Upper lobe of right lung (tissue), 1 donor: ENCODE measurements at places on chromosomes 16 and 17. TPM values are rescaled to one million over a fixed set of nuclear protein-coding genes. Genes with fewer than 3 reads are reported as not detected.

DNA sequence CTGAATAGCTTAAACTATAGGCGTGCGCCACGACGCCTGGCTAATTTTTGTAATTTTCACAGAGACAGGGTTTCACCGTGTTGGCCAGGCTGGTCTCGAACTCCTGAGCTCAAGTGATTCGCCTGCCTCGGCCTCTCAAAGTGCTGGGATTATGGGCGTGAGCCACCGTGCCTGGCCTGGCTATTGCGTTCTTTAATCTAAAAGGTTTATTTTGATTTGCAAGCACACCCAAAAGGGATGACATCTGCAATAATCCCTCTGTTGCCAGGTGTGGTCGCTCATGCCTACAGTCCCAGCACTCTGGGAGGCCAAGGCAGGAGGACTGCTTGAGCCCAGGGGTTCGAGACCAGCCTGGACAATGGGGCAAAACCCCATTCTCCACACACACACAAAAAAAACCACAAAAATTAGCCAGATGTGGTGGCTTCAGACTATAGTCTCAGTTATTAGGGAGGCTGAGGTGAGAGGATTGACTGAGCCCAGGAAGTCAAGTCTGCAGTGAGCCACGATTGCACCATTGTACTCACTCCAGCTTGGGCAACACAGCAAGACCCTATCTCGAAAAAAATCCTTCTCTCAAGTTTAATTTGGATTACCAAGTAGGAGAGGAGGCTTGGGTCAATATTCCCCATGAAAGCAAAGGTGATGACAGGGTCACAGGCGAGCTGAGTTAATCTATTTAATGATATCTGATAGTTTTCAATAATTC, 144.1 kb downstream of the PARN start:
- DNase-seq = no peak
- H3K36me3 ChIP-seq = peaks cover 22% of the 10 kb centered on the region
- peak overlapping the region; percentile 4 for H3K27ac ChIP-seq
- H3K4me3 ChIP-seq = no peak overlapping the region
- H3K27me3 ChIP-seq = no peaks in the 10 kb centered on the region

- peaks cover 33% of the 10 kb centered on the region for H3K4me1 ChIP-seq
- H3K27me3 ChIP-seq = no peaks in the 10 kb centered on the region
- H3K27ac ChIP-seq = no peak overlapping the region
- no peak overlapping the region for H3K4me3 ChIP-seq
- DNase-seq = no peak
- H3K36me3 ChIP-seq = peaks cover under 1% of the 10 kb centered on the region
Observed at GRCh38 chr16:21950782-21951521, 2.2 kb upstream of the UQCRC2 start.

Gene ITGAD
- total RNA-seq = 0.20 TPM

GRCh38 chr16:82263521-82264143, 93.6 kb upstream of the MPHOSPH6 start:
- DNase-seq = no peak
- no peak overlapping the region for H3K27ac ChIP-seq
- no peaks in the 10 kb centered on the region for H3K36me3 ChIP-seq
- peaks cover 10% of the 10 kb centered on the region for H3K4me1 ChIP-seq
- H3K27me3 ChIP-seq = no peaks in the 10 kb centered on the region
- no peak overlapping the region for H3K4me3 ChIP-seq

Gene DNASE1L2
- 0.78 TPM for total RNA-seq

DNA sequence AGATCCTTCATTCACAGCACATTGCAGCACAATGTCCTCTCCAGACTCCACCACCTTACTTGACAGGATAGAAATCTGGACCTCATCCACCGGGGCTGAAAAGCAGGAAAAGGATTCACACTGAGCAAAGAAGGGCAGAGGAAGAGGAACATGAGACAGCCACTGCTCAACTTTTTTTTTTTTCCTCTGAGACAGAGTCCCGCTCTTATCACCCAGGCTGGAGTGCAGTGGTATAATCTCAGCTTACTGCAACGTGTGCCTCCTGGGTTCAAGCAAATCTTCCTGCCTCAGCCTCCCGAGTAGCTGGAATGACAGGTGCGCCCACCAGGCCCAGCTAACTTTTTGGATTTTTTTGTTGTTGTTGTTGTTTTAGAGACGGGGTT, 34.4 kb downstream of the PECAM1 start:
- H3K4me1 ChIP-seq = peaks cover 55% of the 10 kb centered on the region
- no peak overlapping the region for H3K4me3 ChIP-seq
- peak; percentile 6 for DNase-seq

Gene IL17C
- total RNA-seq = not detected

DNA sequence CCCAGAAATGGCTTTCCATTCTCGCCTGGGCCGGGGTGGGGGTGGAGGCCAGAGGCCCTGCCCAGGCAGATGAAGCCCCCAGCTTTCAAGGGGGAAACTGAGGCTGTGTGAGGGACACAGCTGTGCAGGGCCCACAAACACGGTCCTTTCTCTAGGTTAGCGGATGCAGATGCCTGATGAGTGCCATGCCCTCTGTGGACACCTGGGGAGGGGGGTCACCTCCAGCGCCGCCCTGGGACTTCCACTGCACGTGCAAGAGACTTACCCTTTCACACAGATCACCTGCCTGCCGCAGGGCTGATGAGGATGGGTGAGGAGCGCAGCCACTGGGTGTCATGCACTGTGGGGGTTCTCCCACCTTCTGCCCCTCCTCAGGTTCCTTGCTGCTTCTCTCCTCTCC, 2.6 kb upstream of the ANTKMT start:
- no peaks in the 10 kb centered on the region for H3K27me3 ChIP-seq
- H3K4me1 ChIP-seq = peaks cover 29% of the 10 kb centered on the region
- DNase-seq = no peak
- H3K27ac ChIP-seq = no peak overlapping the region
- H3K4me3 ChIP-seq = no peak overlapping the region

DNA sequence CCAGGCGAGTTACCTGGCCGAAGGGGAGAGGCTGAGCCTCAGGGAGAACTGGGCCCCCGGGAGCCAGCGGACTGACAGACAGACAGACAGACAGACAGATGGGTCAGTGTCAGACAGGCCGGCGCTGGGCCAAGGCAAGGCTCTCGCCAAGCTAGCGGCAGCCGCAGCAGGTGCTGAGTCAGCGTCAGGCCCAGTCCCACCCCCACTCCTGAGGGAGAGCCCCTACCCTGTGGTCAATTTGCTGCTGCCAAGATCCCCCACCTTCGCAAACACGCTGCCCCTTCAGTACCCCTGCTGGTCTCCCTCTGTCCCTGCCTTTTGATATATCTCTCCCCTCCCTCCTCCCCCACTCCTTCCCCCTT, 1.5 kb downstream of the FGF11 start:
- peaks cover 29% of the 10 kb centered on the region for H3K27me3 ChIP-seq
- H3K4me1 ChIP-seq = peaks cover 45% of the 10 kb centered on the region
- no peak overlapping the region for H3K4me3 ChIP-seq
- H3K27ac ChIP-seq = no peak overlapping the region
- H3K36me3 ChIP-seq = no peaks in the 10 kb centered on the region

GRCh38 chr17:36094746-36095145, 4.8 kb upstream of the CCL3 start:
- no peak overlapping the region for H3K4me3 ChIP-seq
- DNase-seq = no peak
- H3K36me3 ChIP-seq = no peaks in the 10 kb centered on the region
- no peaks in the 10 kb centered on the region for H3K27me3 ChIP-seq

Gene ZNF385C
- total RNA-seq = 0.78 TPM

Gene NPB
- total RNA-seq = 0.55 TPM

GRCh38 chr17:40454613-40454995, 11.4 kb downstream of the IGFBP4 start:
- peaks cover 58% of the 10 kb centered on the region for H3K36me3 ChIP-seq
- no peak overlapping the region for H3K4me3 ChIP-seq
- DNase-seq = no peak

Gene SDR42E2
- 0.14 TPM for total RNA-seq

DNA sequence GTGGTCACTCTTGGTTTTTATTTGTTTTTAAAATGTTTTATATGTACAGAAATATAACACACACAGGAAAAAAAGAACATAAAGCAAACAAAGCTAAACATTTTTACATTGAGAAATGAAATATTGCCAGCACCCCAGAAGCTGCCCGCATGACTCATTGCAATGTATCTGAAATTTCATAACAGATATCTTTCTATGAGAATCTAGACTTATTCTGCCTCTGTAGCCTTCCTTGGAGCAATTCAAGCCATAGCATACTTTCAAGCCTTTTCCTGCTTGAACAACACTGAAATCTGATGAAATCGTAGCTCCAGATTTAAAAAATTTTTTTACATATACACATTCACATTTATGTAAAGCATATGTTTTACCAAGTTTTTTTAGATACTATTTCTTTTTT, 86.9 kb downstream of the RBBP6 start:
- H3K27me3 ChIP-seq = no peaks in the 10 kb centered on the region
- no peak overlapping the region for H3K27ac ChIP-seq
- no peaks in the 10 kb centered on the region for H3K36me3 ChIP-seq
- H3K4me3 ChIP-seq = no peak overlapping the region

DNA sequence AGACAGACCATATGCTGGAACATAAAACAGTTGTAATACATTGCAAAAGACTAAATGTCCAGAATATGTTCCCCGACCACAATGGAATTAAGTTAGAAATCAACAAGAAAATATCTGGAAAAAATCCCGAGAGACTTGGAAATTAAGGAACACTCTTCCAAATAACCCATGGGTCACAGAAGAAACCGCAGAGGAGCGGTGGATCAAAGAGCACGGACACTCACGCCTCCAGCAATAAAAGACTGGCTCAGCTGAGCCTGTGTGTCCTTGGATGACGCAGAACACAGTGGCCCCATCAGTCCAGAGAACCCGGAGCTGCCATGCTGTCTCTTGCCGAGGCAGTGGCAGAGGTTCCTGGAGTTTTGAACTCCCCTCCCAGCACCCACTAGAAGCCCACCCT, 30.9 kb upstream of the FOXF1 start:
- H3K27me3 ChIP-seq = no peaks in the 10 kb centered on the region
- no peaks in the 10 kb centered on the region for H3K36me3 ChIP-seq
- peaks cover 13% of the 10 kb centered on the region for H3K4me1 ChIP-seq
- H3K4me3 ChIP-seq = no peak overlapping the region

Gene CLDN7
- 117 TPM for total RNA-seq

DNA sequence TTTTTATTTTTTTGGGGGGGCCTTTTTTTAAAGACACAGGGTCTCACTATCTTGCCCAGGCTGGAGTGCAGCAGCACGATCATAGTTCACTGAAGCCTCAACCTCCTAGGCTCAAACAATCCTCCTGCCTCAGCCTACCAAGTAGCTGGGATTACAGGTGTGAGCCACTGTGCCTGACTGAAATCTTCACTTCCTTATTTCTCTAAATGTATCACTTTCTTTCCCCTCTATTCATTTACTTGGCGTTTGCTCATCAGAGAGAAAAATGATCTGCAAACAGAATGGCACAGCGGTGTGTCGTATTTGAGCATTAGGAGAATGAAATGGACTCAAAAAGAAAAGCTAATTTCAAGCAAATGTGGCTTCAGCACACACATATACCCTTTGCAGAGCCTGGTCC, 44.3 kb upstream of the CDH5 start:
- no peak overlapping the region for H3K4me3 ChIP-seq
- no peak overlapping the region for H3K27ac ChIP-seq
- H3K4me1 ChIP-seq = no peaks in the 10 kb centered on the region

DNA sequence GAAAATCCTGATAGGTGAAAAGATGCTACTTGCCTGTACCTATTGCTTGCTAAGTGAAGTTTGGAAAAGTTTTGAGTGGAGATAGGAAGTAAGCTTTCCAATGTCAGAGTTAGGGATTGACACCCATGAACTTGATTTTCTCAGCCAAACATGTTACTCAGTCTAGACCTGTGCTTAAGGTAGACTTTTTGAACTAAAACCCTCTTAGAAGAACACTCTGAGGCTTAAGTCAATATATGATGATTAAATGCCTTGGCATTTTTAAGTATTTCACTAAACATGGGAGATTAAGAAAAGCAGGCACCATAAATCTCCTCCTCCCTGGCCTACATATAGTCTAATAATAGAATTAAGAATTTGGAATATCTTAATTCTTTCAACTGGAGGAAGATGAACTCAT, 785.6 kb upstream of the SOX9 start:
- no peak overlapping the region for H3K4me3 ChIP-seq
- no peak for DNase-seq
- H3K27ac ChIP-seq = no peak overlapping the region
- no peaks in the 10 kb centered on the region for H3K27me3 ChIP-seq

GRCh38 chr17:8046306-8046928, 7.6 kb downstream of the ALOX15B start:
- no peak overlapping the region for H3K27ac ChIP-seq
- H3K27me3 ChIP-seq = no peaks in the 10 kb centered on the region
- H3K4me1 ChIP-seq = peaks cover 9% of the 10 kb centered on the region
- DNase-seq = peak; percentile 48
- no peak overlapping the region for H3K4me3 ChIP-seq

- no peak overlapping the region for H3K4me3 ChIP-seq
- no peak for DNase-seq
- no peak overlapping the region for H3K27ac ChIP-seq
- H3K36me3 ChIP-seq = no peaks in the 10 kb centered on the region
- no peaks in the 10 kb centered on the region for H3K27me3 ChIP-seq
- no peaks in the 10 kb centered on the region for H3K4me1 ChIP-seq
Observed at GRCh38 chr16:69522041-69522578, 43.7 kb upstream of the NFAT5 start.

DNA sequence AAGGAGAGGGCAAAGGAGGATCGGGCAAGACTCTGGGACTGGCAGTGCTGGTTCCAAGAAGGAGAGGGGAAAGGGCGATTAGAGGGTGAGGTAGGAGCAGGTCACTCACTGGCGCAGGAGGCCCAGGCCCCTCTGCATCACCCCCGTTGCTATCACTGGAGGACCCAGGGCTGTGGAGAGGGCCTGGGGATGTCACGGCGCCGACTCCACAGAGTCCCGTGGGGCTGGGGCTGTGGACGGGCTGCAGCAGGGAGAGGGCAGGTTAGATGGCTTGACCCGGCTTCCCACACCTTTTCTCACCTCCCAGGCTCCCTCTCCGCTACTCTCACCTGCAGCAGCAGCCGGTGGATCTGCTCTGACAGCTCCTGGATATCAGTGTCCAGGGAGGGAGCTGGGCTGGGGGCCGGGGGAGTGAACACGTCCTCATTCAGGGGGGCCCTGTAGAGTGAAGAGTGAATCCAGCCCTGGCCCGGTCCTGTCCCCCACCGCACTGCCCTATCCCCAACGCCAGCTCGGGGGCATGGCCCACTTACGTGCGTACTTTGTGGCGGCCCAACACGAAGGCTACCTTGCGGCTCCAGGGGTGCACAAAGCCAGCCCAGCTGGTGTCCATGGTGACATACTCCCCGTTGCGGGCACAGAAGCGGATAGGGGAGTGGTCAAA, 4.9 kb downstream of the PER1 start:
- no peaks in the 10 kb centered on the region for H3K27me3 ChIP-seq
- no peak overlapping the region for H3K4me3 ChIP-seq
- H3K4me1 ChIP-seq = peaks cover 18% of the 10 kb centered on the region
- H3K27ac ChIP-seq = peak overlapping the region; percentile 24
- H3K36me3 ChIP-seq = peaks cover 86% of the 10 kb centered on the region
- peak; percentile 67 for DNase-seq
